A549 treated with Hydrocortisone at 1 μM for 4 hours (cell line): ENCODE measurements at places on chromosomes 2 and 18. TPM values are rescaled to one million over a fixed set of nuclear protein-coding genes. Genes with fewer than 3 reads are reported as not detected.

Gene CHRNG
- total RNA-seq: not detected in 5 replicates

Gene TMEM200C
- total RNA-seq: not detected in 5 replicates

Gene DCC
- not detected in 5 replicates for total RNA-seq

Gene RNF144A
- 6.5 to 9.9 TPM (median 8.7 TPM) in 5 replicates for total RNA-seq

Gene ABCG5
- not detected in 5 replicates for total RNA-seq

Gene BMP10
- total RNA-seq: not detected in 5 replicates

Gene KLHL29
- 4.5 to 7.1 TPM (median 6.2 TPM) in 5 replicates for total RNA-seq

Gene TAF1B
- 25.0 to 45.0 TPM (median 25.7 TPM) in 5 replicates for total RNA-seq

Gene CERS6
- total RNA-seq: 13.8 to 21.2 TPM (median 16.3 TPM) in 5 replicates

Gene HOXD11
- total RNA-seq: 5.5 to 6.7 TPM (median 6.2 TPM) in 5 replicates
